Lower lobe of right lung (tissue), 2 donors: ENCODE measurements at places on chromosomes 3 and 15. TPM values are rescaled to one million over a fixed set of nuclear protein-coding genes. Genes with fewer than 3 reads are reported as not detected.

DNA sequence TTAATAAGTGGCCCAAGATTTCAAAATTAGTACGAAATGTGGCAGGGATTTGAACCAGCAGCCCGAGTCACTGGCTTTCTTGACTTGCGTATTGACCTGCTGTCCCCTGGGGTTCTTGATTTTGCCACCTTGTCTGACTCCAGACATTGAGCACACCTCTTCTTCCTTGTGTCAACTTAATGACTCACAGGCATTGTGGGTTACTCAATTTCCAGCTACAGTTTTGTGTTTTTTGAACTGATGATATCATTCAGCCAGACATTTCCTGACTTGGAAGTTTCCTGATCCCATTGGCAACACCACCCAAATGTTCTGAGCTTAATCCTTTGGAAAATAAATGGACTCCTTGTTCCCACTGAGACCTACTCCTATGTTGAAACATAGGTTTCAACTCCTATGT is 64.2 kb downstream of the MOBP start:
- H3K27me3 ChIP-seq: no peaks in the 10 kb centered on the region
- no peaks in the 10 kb centered on the region for H3K36me3 ChIP-seq
- H3K27ac ChIP-seq: no peak overlapping the region
- no peak overlapping the region for H3K4me3 ChIP-seq
- H3K4me1 ChIP-seq: no peaks in the 10 kb centered on the region

- no peaks in the 10 kb centered on the region for H3K4me1 ChIP-seq
- H3K36me3 ChIP-seq: peaks cover 1% of the 10 kb centered on the region
- no peak for DNase-seq
- H3K27me3 ChIP-seq: no peaks in the 10 kb centered on the region
Observed at GRCh38 chr3:157464321-157464720, 27.7 kb downstream of the PTX3 start.

DAZL gene
- not detected for total RNA-seq

DNA sequence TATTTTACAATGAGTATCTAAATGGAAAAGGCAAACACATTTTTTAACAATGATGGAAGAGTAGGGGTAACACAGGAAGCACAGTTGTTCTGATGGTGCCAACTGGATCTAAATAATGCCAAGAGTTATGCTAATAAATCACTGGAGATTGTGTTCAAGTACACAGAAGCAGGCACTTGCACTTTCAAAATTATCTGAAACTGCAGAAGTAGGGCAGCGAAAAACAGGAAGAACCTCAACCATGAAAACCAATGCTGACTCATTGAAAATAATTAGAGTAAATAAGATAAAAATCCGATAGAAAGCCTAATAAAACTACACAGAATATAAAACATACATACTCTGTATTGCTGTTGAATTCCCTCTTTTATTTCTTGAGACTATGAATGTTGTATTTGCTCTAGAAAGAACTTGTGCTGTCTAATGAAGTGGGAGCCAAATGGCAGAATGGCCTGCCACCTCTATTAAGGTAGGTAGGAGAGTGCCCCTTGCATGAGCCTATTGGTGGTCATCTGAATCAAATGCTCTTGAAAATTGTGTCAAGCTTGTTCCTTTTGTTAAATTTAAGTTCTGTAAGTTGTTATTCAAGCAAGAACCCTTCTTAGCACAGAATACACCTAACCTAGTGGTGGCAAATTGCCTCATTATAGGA is 93.7 kb downstream of the ABI3BP start:
- H3K27ac ChIP-seq: no peak overlapping the region
- H3K4me3 ChIP-seq: no peak overlapping the region
- DNase-seq: no peak
- no peaks in the 10 kb centered on the region for H3K27me3 ChIP-seq
- H3K4me1 ChIP-seq: peaks cover 21% of the 10 kb centered on the region

- no peak for DNase-seq
- H3K36me3 ChIP-seq: no peaks in the 10 kb centered on the region
- no peak overlapping the region for H3K27ac ChIP-seq
- H3K27me3 ChIP-seq: no peaks in the 10 kb centered on the region
Observed at GRCh38 chr15:64742385-64742784, 33.0 kb downstream of the RBPMS2 start.

DNA sequence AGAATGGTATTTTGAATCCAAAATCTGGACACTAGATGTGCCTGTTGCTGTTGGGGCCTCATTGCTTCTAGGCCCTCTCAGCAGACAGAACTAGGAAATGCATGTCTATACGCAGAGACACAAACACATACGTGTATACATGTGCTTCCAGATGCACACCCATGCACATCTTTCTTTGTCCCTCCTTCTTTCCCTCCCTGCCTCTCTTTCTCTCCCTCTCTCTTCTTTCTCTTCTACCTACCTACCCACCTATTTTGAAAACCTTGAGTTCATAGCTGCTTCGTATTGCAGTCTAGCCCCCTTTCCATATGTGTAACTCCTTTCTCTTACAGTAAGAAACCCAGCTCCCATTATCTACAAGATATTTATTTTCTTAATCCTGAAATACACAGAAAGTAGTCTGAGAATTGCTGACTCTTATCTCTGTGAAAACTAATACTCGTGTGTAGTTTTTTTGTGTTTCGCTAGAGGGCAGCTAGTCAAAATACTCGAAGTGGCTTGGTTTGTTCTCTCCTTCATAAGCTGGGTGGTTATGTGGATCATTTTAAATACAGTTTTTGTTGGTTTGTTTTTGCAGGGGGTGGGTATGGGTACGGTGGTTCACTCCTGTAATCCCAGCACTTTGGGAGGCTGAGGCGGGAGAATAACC is 18.5 kb downstream of the RPL32 start:
- no peak overlapping the region for H3K4me3 ChIP-seq
- no peaks in the 10 kb centered on the region for H3K4me1 ChIP-seq
- no peak overlapping the region for H3K27ac ChIP-seq
- no peaks in the 10 kb centered on the region for H3K27me3 ChIP-seq
- peaks cover 28% of the 10 kb centered on the region for H3K36me3 ChIP-seq

GRCh38 chr3:134325706-134326105 is 48.5 kb downstream of the AMOTL2 start:
- H3K4me1 ChIP-seq: peaks cover 37% of the 10 kb centered on the region
- no peak overlapping the region for H3K4me3 ChIP-seq

DNA sequence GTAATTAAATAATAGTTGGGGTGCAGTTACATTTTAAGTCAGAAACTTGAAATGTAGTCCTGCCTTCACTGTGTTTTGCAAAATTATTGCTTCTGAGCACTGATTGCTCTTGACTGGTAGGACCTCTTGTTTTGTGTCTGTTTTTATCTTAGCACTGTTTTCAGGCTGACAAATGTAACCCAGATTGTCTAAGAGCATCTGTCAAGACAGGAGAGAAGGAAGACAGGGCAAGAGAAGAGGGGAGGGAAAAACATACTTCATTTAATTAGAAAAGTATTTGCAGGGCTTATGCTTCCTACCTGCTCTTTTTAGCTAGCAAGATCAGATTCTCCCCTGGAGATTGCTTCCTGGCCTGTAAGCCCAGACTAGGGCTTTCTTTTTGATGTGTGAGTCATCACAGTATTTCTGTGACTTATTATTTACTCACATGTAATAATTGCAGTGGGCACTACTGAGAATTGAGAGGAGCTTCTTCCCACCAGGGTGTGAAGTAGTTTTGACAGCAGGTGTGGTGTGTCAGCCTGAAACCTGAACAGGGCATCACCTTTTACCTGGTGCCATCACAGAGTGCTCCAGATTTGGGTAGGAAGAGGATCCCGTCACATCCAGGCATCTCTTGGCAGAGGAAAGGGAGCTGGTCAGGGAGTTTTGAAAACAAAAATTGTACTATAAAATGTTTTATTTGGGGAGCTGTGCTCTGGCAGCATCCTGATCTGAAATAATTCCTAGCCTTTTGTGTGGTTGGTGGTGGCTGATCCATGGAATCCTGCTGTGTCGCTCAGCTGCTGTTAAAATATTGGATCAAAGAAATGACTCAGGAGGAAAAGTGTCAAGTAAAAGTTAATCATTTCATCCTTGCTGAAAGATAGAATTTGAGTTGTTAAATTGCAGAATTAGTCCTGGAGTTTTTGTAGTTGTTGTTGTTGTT is 98.2 kb downstream of the TMEM108 start:
- no peak overlapping the region for H3K4me3 ChIP-seq
- H3K36me3 ChIP-seq: no peaks in the 10 kb centered on the region
- H3K27ac ChIP-seq: no peak overlapping the region
- no peak for DNase-seq
- no peaks in the 10 kb centered on the region for H3K4me1 ChIP-seq
- H3K27me3 ChIP-seq: no peaks in the 10 kb centered on the region

PRR20G gene
- total RNA-seq: not detected
